ENCODE measurements at places on chromosomes 6 and 20.

DNA sequence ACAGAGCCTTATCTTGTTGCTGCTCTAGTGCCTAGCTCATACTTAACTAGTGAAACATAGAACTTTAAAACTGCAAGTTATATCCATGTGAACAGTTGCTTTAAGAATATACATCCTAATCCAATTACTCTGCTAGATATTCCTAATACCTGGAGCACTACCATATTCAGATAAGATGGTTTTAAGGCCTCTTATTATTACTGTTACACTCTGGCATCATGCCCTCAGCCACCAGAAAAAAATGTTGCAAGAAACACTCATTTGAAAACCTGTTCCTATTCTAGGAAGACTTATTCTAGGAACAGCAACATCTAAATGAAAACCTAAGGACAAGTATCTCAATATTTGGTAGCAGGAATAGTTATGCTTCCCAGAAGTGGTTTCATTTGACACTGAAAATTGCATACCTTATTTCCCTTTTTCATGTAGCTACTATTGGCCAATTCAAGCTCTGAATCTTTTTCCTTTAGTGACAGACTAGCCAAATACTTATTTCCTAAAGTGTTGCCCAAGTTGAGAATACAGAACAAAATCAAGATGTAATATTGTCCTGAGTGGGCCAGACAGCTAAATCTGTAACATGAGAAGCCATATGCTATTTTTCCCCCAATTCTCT lies 4.8 kb upstream of the MTFR2 start:
- DNase-seq = no peak

DNA sequence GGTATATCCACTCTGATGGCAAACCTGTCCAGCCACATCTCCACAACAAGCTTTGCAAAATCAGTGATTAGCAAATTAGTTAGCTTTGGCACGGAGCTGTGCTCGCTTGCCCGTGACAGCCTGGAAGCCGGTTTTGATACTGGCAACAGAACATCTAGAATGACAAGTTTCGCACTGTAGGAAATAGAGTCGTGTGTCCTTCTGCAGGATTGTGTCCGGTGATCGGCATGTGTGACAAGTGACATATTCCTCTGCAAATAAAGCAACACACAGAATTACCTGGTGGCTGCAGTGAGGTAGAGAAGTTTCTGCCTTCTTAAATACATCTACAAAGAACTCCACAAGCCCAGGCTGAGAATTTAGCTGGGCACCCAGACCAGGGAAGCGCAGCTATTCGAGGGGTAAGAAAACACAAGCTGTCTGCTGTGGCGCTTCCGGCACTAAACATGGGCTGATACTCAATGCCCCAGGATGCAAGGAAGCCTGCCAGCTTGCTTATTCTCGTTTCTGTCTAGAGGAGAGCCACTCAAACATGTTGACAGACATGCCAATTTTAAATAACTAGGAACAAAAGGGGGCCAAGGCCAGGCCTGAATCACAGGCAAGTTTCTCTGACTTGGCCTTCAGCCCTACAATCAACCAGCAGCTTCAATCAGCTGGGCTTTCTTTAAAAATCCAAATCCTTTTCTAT lies 22.2 kb downstream of the EIF2S2 start:
- no peak for DNase-seq

GRCh38 chr20:1648101-1648500 lies 9.5 kb downstream of the SIRPG start:
- no peak for DNase-seq

DNA sequence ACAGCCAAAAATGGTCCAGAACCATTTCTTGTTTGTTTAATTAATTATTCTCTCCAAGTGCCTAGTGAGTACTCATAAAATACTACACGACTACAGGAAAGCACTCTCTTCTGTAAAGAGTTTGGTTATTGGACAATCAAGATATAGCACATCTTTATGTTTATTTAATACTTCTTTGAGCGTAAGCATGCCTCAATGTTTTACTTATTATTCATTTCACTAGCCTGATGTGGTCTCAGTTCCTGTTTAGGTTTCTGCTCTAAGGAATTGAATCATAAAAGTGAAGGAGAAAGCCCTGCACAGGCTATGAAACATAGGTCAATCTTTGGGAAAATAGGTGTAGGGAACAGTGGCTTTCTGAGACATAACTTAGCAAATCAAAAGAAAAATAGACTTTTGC lies 45.9 kb upstream of the AIG1 start:
- no peak for DNase-seq

All from ecto neural progenitor cell (in vitro differentiated cells).